ENCODE measurements at places on chromosomes 1 and 21.

DNA sequence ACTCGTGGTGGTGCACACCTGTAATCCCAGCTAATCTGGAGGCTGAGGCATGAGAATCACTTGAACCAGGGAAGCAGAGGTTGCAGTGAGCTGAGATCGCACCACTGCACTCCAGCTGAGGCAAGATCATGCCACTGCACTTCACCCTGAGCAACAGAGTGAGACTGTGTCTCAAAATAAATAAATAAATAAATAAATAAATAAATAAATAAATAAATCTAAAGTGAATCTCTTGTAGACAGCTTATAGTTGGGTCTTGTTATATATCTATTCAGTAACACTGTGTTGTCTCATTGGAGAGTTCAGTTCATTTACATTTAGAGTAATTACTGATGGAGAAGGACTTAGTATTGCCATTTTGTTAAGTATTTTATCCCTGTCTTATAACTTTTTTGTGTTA lies 258.4 kb downstream of the LRRC40 start:
- no peak for DNase-seq

GRCh38 chr1:61056573-61057439 lies 25.6 kb upstream of the NFIA start:
- DNase-seq = no peak

GRCh38 chr1:185500001-185500626 lies 183.1 kb upstream of the IVNS1ABP start:
- DNase-seq = no peak

DNA sequence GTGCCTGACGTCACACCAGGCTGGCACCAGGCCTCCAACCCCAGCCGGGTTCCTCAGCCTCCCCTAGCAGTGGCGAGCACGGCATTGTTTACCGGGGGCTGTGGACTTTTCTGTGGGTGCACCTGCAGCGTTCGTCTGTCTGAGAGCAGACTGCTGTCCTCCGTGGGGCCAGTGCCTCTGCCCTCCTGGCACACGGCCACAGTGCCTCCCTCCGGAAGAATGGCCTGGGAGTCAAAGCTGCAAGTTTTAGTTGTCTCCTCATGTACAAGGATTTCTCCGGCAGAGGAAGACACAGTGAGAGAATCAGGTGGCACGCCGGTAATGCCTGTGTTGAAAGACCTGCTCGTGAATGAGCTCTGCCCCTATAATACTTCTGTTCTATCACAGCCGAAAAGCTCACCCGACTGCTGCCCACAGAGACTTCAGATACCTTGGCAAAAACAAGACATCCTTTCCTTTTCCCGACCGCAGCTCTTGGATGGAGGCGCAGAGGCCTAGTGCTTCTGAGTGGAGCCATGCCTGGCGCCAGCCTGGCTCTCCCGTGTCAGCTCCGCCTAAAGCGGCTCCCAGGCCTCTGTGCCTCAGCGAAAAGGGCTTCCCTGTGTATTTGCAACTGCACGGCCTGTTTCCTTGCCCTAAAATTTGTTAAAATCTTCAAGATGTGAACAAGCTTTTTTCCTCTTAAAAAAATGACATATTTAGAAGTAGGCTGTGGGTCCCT lies 71.4 kb downstream of the AGPAT3 start:
- no peak for DNase-seq

DNA sequence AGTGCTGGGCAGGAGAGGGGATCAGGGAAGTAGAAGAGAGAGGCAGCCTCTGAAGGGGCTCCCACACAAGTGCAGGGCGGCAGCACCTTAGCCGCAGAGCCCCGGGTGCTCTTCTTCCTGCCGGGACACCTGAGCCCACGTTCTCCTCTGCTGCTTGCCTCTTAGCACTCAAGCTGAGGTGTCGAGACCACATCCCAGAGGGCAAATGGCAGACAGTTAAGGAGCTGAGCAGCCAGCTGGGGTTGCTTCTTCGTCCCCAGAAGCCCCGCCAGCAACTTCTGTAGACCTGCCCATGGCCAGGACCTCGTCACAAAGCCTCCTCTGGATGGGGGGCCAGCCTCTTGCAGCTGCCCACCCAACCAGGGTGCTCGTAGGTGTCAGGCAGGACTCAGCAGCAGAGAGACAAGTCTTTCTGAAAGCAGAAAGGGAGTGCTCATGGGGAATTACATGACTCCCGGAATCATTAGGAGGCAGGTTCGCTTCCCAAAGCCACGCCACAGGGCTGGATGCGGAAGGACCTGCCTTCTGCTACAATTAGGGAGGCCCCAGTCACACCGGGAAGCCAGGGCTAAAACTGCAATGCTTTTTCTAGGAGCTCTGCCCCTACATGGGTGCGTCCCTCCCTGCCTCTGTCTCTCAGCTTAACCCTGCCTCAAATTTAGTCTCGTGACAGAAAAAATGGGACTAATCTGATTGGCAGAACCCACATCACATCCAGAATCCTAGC lies 141.4 kb upstream of the RAB4A start:
- DNase-seq = no peak

DNA sequence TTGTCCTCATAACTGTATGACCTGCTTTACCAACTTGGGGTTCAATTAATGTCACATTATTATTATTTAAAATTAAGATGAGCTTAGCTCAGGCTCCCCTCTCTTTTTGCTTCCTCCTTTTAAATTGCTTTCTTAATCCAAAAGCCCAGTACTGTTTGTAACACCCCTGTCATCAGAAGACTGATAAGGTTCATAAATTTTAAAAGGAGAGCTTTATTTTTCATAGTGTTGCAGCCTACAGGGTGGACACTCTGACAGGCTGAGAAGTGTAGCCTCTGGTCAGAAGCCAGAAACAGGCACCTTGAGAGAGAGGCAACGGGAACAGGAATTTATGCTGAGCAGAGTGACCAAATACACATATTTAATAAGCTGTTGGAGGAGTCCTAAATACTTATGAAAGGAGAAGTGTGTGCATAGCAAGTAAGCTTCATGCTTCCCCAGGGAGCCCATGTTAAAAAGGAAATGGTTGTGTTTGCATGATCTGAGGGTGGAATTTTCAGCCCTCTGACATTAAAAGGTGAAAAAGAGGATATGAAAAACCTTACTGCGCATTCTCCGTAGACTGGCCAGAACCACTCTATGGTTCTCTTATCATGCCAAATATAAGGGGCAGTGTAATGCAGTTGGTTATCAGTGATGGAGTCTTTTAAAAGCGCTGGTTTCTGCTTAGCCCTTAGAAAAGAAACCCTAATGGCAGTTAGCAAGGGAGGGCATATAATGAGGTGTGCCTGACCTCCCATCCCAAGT lies 30.5 kb upstream of the FGGY start:
- no peak for DNase-seq

Data from NCI-H1417 treated with DMSO at 0.1 percent for 48 hours (cell line).